GM23248 (cell line): ENCODE measurements at places on chromosomes 5 and 9. TPM values are rescaled to one million over a fixed set of nuclear protein-coding genes. Genes with fewer than 3 reads are reported as not detected.

- no peak for DNase-seq
- H3K36me3 ChIP-seq, result peaks cover 4% of the 10 kb centered on the region; the same call in 1 of the 2 replicates
- no peaks in the 10 kb centered on the region for H3K27me3 ChIP-seq
- no peak overlapping the region for H3K4me3 ChIP-seq
- no peak overlapping the region for H3K27ac ChIP-seq
Observed at GRCh38 chr9:99947395-99947794, 40.9 kb downstream of the STX17 start.

DNA sequence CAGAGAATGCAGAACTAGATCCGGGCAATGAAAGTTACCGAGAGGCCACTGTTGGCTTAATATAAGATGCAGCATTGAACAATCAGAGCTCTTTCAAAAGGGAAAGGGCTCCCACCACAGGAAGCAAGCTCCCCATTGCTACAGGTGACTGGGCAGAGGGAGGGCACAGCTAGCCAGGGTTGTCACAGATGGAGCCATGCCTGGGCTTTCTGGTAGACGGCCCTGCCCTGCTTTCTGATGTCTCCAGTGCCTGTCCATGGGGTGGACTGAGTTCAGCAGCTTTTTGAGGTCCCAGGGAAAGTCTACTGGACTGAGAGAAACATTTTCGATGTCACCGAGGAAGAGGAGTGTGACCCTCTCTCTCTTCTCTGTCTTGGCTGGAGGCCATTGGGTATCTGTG, 14.1 kb downstream of the RGS3 start:
- H3K27me3 ChIP-seq, result no peaks in the 10 kb centered on the region
- no peak overlapping the region for H3K4me3 ChIP-seq
- H3K27ac ChIP-seq, result no peak overlapping the region

DNA sequence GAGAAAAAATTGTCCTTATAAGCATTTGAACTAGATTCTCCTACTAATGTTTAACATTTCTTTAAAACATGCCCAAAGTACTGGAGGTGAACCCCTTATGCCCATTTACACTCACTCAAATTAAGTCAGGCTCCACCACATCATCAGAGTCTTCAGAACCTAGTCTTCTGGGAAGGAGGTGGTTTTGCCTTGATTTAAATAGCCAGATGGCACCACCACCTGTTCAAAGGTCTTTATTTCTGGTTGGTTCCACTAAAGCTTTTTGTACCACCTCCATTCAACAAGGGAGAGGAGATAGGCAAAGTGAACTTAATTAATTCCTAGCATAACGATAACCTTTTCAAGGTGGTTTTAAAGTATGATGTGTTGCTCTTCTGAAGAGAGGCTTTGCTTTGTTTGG, 189.5 kb downstream of the SLF1 start:
- no peak for DNase-seq
- peaks cover 32% of the 10 kb centered on the region for H3K27me3 ChIP-seq
- no peaks in the 10 kb centered on the region for H3K36me3 ChIP-seq
- H3K4me3 ChIP-seq, result no peak overlapping the region
- no peak overlapping the region for H3K27ac ChIP-seq
- H3K4me1 ChIP-seq, result no peaks in the 10 kb centered on the region

GRCh38 chr9:133125941-133126696, 5.1 kb upstream of the RALGDS start:
- peak; percentile 75 for DNase-seq
- H3K4me1 ChIP-seq, result peaks cover 19% of the 10 kb centered on the region
- no peaks in the 10 kb centered on the region for H3K36me3 ChIP-seq
- no peak overlapping the region for H3K27ac ChIP-seq
- peak overlapping the region; percentile 60 for H3K4me3 ChIP-seq

DNA sequence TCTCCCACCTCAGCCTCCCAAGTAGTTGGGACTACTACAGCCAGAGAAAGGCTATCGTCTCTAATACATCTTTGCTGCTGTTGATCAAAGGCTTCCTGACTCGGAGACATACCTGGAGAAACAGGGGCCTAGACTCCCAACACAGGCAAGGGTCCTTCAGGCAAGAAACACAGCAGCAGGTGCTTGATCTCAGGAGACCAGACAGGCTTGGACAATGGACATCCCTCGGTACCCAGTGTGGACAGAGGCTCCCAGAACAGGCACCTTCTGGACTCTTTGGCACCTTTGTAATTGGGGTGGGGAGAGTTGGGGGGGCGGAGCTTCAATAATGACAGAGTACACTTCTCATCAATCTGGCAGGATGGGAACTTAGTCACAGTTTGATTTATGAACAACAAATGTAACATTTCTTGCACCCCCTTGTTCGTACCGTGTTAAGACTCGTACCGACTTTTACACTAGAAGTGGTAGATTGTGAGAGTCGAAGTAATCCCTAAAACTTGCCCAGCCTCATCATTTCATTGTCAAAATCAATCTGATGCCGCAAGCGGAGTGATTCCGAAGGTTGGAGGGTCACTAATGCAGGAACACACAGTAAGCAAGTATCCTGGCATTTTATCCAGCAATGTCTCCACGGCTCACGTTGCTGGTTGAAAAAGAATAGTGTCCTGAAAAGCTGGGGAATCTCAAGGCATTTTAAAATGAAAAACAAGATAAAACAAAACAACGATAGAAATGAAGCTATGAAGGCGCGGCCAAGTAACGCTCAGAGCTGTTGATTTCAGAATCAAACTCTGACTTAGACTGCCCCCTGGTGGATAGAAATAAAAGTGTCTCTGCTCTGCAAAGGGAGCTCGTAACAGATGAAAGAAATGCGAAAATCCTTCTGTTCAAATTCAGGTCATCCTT, 46.4 kb upstream of the STK32A start:
- H3K4me1 ChIP-seq, result no peaks in the 10 kb centered on the region
- no peak overlapping the region for H3K27ac ChIP-seq
- H3K27me3 ChIP-seq, result no peaks in the 10 kb centered on the region
- no peaks in the 10 kb centered on the region for H3K36me3 ChIP-seq

- no peak overlapping the region for H3K27ac ChIP-seq
- H3K27me3 ChIP-seq, result peaks cover 8% of the 10 kb centered on the region; the same call in 1 of the 2 replicates
- no peak overlapping the region for H3K4me3 ChIP-seq
- DNase-seq, result no peak
Observed at GRCh38 chr9:1085086-1085485, 34.9 kb downstream of the DMRT2 start.

GRCh38 chr9:3840311-3840710, 314.5 kb upstream of the RFX3 start:
- H3K4me1 ChIP-seq, result no peaks in the 10 kb centered on the region
- no peak overlapping the region for H3K27ac ChIP-seq
- no peak overlapping the region for H3K4me3 ChIP-seq

DNA sequence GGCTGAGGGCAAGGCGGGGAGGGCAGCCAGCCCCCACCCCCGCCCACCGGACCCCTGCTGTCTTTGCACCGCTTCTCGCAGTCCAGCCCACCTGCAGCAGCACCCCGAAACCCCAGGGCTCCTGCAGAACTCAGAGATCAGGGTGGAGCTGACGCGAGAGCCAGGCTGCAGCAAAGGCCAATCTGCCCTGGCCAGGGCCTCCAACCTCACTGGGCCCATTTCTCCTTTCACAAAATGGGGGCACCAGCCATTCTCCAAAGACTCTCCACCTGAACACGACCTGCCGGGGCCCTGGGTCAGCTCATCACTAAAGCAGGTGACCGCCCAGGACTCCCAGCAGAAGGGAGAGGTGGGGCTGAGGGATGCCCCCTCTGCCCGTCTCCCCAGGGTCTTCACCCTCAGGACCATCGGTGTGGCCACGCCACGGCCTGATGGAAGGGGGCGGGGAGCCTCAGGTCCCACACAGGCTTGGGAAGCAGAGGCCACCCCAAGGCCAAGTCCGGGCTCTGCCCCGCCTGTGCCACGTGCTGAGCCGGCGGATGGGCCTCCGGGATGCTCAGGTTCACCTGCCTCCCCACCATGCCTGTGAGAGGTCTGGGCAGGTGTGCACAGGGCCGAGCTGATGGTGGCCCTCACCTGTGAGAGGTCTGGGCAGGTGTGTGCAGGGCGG, 13.1 kb downstream of the NACC2 start:
- no peaks in the 10 kb centered on the region for H3K36me3 ChIP-seq
- H3K4me3 ChIP-seq, result no peak overlapping the region
- no peak for DNase-seq
- no peak overlapping the region for H3K27ac ChIP-seq
- H3K27me3 ChIP-seq, result no peaks in the 10 kb centered on the region

DNA sequence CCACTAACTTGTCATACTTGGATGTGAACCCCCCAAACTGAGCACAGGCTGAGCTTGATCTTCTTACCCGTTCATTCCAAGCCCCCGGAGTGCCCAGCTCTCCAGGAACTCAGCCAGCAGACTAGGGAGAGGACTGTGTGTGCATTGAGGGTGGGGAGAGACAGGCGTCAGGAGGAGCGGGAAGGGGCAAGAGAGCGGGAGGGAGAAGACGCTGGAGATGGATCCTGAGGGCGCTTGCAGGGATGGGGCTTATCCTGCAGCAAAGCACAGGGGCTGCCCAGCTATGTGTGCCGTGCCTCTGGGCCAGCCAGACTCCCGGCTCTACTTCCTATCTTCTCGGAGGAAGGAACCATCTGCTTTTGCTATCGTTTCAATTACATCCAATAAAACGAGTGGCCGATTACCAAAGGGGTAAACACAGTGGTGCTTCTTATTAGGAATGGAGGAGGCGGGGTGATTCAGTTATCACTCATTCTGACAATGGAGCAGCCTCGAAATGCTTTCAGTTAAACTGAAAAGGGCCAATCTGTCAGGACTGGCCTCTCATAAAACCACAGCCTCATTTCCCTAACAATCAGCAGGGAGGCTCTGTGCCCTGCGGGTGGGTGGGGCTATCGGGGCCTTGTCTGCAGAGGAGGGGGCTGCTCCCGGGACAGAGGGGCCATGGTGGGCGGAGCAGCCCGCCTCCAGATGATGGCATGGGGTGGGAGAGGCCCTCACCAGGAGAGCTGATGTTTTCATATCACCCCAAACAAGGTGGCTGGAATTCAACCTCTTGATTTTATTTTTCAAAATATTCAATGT, 168.2 kb downstream of the DAB2IP start:
- H3K27me3 ChIP-seq, result no peaks in the 10 kb centered on the region
- peak overlapping the region; percentile 54 for H3K4me3 ChIP-seq
- H3K4me1 ChIP-seq, result peaks cover 10% of the 10 kb centered on the region

- H3K4me1 ChIP-seq, result peaks cover 8% of the 10 kb centered on the region; the same call in 1 of the 2 replicates
- no peak overlapping the region for H3K27ac ChIP-seq
- no peak for DNase-seq
- no peaks in the 10 kb centered on the region for H3K27me3 ChIP-seq
- H3K4me3 ChIP-seq, result no peak overlapping the region
- no peaks in the 10 kb centered on the region for H3K36me3 ChIP-seq
Observed at GRCh38 chr9:120846251-120846889, 3.6 kb upstream of the PSMD5 start.

DNA sequence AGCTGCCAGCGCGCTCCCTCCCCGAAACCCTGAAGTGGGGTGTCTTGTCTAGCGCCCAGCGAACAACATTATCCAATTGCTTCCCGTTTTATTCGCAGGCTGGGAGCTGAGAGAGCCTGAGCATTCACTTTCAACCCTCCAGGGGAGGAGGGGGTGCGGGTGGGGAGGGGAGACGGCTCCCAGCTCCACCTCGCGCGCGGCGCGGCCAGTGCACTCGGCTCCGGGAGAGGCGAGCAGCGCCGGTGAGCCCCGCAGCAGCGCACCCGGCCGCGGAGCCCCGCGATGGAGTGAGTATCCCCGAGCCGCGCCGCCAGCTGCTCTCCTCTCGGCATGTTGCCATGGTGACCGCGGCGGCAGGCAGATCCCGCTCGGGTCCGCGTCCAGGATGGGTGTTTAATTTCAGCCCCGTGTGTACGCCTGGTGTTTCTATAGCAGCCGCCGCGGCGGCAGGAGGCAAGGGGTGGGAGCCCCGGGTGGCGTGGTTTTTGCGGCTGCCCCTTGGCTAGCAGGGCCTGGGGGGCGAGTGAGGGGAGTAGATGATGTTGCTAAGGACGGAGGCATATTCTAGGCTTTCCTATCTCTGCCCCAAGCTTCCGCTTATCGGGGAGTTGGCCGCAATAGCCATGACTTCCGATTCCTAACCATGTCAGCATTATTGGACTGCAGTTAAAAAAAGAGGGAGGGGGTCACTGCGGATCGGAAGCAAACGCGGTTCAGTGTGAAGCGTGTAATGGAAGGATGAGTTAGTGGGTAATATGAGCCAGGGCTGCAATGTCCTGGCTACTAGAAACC, 139.2 kb upstream of the PALM2AKAP2 start:
- H3K4me3 ChIP-seq, result peak overlapping the region; percentile 69
- DNase-seq, result peak; percentile 68
- H3K36me3 ChIP-seq, result no peaks in the 10 kb centered on the region

The NRG2 gene
- total RNA-seq, result not detected in 2 replicates

The FUT7 gene
- total RNA-seq, result not detected in 2 replicates

The EIF4E1B gene
- total RNA-seq, result not detected in 2 replicates
